ENCODE measurements at places on chromosomes 3 and 15. TPM values are rescaled to one million over a fixed set of nuclear protein-coding genes. Genes with fewer than 3 reads are reported as not detected.

DNA sequence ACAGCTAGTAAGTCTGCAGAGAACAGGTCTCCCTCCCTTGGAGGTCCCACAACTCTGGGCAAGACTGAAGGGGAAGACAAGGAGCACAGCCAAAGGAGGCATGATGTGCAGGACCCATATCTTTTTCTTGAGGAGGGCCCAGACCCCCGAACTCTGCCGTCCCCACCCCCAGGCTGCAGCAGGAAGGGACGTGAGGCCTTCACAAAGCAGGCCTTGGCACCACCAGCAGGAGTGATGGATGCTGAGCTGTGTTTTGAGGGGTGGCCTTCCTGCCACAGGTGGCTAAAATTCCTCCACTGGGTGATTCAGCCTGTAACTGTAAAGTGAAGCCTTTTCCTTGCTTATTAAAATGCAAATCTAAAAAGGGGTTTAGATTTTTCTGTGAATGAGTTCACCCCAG lies 8.6 kb downstream of the PLA2G4D start:
- no peaks in the 10 kb centered on the region for H3K36me3 ChIP-seq
- peaks cover 3% of the 10 kb centered on the region for H3K4me1 ChIP-seq
- H3K27me3 ChIP-seq: peaks cover 2% of the 10 kb centered on the region
- H3K27ac ChIP-seq: no peak overlapping the region

DNA sequence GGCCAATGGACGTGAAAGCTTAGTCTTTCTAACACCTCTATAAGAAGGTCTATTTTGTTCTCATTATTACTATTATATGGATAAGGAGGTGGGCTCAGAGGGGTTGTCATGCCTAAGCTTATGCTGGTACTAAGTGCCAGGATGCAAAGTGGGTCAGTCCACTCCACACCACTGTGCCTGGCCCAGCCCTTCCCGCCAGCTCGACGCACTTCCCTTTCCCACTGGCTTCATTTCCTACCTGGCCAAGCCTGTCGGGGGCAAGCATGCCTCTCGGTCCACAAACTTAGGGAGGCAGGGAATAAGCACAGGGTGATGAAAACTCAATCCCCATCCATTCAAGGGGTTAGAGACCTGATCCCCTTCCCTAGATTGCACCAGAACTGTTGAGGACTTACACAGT lies 5.9 kb upstream of the SYNM start:
- no peaks in the 10 kb centered on the region for H3K4me1 ChIP-seq
- no peaks in the 10 kb centered on the region for H3K36me3 ChIP-seq
- peaks cover 31% of the 10 kb centered on the region for H3K27me3 ChIP-seq
- H3K4me3 ChIP-seq: no peak overlapping the region
- H3K27ac ChIP-seq: no peak overlapping the region

The FGD5 gene
- 0.09 TPM for total RNA-seq

- no peak overlapping the region for H3K27ac ChIP-seq
- H3K4me1 ChIP-seq: peaks cover 46% of the 10 kb centered on the region
- no peak for DNase-seq
- no peak overlapping the region for H3K4me3 ChIP-seq
- H3K27me3 ChIP-seq: no peaks in the 10 kb centered on the region
- peaks cover 14% of the 10 kb centered on the region for H3K36me3 ChIP-seq
Observed at GRCh38 chr3:18666655-18667054, 241.5 kb upstream of the SATB1 start.

The LRRC49 gene
- 0.14 TPM for total RNA-seq

GRCh38 chr3:127791221-127791913 lies 30.9 kb downstream of the MGLL start:
- H3K4me3 ChIP-seq: no peak overlapping the region
- peaks cover 7% of the 10 kb centered on the region for H3K27me3 ChIP-seq
- peak; percentile 42 for DNase-seq
- H3K27ac ChIP-seq: no peak overlapping the region

GRCh38 chr3:154852515-154852914 lies 227.6 kb upstream of the MME start:
- no peaks in the 10 kb centered on the region for H3K36me3 ChIP-seq
- H3K27me3 ChIP-seq: no peaks in the 10 kb centered on the region
- DNase-seq: no peak
- no peak overlapping the region for H3K27ac ChIP-seq
- no peak overlapping the region for H3K4me3 ChIP-seq

The SKOR1 gene
- total RNA-seq: 0.18 TPM

The LINGO1 gene
- not detected for total RNA-seq

- H3K36me3 ChIP-seq: peaks cover 7% of the 10 kb centered on the region
- no peak overlapping the region for H3K27ac ChIP-seq
Observed at GRCh38 chr15:65540314-65540713, 10.1 kb downstream of the HACD3 start.

The RLBP1 gene
- not detected for total RNA-seq

DNA sequence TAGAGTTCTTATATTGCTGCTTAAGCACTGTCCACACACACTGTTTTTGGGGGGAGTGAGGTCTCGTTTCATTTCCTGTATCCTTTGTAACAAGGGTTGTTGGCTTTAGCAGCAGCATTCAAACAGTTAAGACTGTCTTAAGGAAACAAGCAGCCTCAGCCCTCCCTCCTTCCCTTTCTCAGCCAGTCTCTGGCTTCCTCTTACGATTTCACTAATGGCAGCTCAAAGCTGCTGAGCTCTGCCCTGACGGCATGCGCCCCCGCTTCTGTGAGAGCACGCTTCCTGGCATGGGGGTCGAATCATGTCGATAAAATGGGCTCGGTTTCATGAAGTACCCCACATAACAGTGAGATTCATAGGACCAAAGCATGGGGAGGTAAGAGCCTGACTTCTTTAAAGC lies 105.0 kb downstream of the KLHL25 start:
- peak overlapping the region; percentile 98 for H3K27ac ChIP-seq
- peak overlapping the region; percentile 78 for H3K4me3 ChIP-seq
- H3K27me3 ChIP-seq: no peaks in the 10 kb centered on the region
- H3K36me3 ChIP-seq: peaks cover 45% of the 10 kb centered on the region
- H3K4me1 ChIP-seq: peaks cover 77% of the 10 kb centered on the region
- DNase-seq: peak; percentile 75

The GRIP2 gene
- not detected for total RNA-seq

All from activated CD4-positive, alpha-beta T cell treated with anti-CD3 and anti-CD28 coated beads for 36 hours (primary cell).